ENCODE measurements at places on chromosomes 2 and 18.

- DNase-seq: no peak
Observed at GRCh38 chr2:573025-573424, 104.2 kb downstream of the TMEM18 start.

DNA sequence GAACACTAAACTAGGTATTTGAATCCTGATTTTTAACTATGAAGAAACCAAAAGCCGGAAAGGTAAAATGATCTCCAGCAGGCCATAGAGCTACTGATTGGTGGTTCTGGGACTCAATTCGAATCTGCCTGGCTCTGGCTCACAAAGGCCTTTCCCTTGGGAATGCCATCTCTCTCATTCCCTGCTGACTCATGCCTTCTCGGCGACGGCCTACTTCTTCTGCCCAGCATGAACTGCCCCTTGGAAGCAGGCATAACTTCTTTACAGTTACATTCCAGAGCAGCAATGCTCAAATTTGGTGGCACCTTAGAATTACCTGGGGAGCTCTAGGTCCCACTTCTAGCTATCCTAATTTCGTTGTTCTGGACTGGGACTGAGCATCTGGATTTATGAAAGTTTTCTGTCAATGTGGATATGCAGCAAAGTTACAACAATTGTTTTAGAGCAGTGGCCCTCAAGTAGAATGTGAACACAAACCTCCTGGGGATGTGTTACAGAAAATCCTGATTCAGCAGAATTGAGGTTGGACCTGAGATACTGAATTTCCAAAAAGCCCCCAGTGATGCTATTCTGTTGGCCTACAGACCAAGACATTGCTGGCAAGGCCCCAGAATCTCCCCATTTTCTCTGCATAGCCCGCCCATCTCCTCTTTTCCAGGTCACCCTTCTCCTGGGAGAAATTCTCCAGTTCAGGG lies 261.1 kb downstream of the CNTNAP5 start:
- DNase-seq: no peak

DNA sequence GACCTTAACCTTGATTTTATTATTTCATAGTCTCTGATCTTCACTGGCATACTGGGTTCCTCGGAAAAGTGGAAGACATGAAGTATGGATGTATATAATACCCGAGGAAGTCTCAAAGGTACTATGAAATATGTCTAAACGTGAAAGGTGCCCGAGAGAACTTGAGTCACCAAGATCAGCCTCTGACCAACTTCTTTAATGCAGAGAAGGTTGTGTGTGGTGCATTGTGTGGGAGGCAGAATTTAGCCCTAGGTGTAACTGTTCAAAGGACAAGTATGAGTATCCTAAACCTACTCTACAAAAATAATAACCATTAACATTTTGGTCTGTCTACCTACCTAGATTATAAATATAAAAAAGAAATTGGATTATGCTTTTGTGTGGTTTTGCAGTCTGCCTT lies 36.1 kb downstream of the OSBPL6 start:
- DNase-seq: no peak

DNA sequence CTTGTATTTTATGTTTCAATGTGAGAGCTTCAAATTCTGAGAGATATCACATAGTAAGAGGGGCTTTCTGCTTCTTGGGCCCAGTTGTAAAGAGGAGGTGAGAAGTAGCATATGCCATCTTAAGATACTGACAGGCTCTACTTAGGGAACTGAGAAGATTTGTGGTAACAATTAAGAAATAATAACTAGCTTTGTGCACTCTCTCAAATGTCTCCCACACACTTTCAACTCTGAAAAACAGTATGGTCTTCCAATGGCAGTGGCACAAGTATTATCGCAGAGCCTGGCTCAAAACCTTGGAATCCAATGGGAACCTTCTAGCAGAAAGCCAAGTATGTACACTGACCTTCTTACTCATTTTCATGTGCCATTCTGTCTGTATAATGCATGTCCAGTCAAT lies 80.3 kb upstream of the FAM237A start:
- DNase-seq: no peak

- DNase-seq: no peak
Observed at GRCh38 chr2:122532481-122532880, 777.0 kb downstream of the TSN start.

GRCh38 chr2:56009758-56010458 lies 86.3 kb upstream of the EFEMP1 start:
- DNase-seq: no peak

- DNase-seq: no peak
Observed at GRCh38 chr2:127575185-127575765, 39.8 kb downstream of the MYO7B start.

DNA sequence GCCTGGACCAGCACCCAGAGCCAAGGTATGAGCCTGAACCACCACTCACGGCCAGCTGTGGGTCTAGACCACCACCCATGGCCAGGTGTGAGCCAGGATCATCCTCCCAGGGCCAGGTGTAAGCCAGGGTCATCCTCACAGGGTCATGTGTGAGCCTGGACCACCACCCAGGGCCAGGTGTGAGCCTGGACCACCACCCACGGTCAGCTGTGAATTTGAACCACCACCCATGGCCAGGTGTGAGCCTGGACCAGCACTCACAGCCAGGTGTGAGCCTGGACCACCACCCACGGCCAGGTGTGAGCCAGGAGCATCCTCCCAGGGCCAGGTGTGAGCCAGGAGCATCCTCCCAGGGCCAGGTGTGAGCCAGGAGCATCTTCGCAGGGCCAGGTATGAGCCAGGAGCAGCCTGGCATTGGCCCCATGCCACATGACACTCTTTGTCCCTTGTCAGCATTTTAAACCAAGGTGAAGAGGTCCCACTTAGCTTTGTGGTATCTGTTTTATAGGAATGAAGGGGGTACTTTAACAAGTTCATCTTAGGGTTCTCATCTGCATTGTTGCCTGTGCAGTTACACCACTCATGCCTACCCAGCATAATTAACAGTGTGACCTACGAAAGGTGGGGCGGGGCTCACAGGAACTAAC lies 71.2 kb downstream of the AGAP1 start:
- DNase-seq: no peak

DNA sequence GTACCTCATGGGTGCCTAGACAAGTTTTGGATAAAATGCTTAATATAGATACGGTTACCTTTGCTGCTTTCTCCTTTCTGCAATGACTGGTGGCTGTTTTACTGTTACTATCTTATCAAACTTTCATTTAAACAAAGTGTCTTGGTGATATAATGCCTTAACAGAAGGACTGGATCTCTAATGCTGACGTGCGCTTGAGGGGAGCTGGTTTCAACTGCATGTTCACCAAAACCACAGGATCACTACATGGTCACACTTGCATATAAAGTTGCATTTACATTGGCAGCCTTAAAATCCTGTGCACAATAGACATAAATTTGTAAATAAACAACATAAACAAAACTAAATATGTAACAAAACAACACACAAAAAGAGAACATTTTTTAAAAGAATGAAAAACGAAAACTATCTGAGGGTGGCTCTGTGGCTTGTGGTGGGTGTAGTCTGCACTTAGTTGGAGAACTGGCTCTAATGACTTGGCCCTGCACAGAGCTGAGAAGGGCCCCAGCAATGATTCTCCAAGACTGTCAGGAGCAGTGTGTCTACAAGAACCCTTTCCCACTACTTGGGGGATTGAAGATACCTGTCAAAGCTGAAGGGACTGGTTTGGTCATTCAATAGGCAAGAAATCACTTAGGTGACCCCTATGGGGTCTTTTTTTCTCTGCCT lies 135.5 kb downstream of the UXS1 start:
- DNase-seq: no peak
